Spinal cord (tissue), 10 donors: ENCODE measurements at places on chromosomes 2 and 18.
A peak's percentile ranks its signal among the peaks of the same experiment; 100 is the strongest.

- DNase-seq = no peak
Measured at GRCh38 chr2:54524226-54524991, 68.3 kb downstream of the SPTBN1 start.

GRCh38 chr2:208492069-208492468 is 85.5 kb downstream of the PTH2R start:
- DNase-seq = peak; percentile 34

DNA sequence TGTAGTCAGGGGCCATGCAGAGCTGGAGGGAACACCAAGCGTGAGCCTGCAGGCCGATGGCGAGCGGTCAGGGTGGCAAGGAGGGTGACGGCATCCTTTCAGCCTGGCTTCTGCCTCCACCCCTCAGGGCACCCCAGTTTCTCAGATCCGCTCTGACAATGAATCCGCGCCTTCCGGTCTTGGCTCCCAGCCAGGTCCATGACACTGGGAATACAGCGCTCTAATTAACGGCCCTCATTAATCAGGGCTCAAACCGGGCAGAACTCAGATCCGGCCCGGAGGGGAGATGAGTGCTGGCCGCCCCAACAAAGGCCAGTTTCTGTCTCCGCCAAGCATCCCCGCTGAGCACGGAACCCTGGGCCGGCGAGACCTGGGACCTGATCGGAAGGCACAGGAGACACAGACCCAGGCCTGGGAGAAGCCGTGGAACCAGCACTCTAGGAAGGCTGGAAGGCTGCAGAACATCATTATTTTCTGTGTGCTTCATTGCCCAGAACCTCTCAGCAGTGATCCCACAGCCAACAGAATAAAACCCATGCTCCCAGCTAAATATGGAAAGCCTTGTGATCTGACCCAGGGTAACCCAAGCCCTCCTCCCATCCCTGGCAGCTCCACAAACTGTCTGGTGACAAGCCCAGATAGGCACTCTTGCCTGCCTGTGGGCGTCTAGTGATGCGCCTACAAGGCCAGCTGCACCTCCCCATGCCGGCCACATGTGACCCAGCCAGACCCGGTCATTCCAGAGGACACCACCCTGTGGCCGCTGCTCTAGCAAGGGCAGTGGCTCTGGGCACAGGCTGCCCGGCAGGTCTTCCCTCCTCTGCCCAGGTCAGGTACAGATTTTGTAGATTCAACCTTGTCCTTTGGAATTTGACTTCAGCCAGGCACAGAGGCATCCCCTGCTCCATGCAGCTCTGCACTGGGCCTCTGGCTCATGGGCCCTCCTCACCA is 438.7 kb upstream of the MYT1L start:
- DNase-seq = peak; percentile 39

DNA sequence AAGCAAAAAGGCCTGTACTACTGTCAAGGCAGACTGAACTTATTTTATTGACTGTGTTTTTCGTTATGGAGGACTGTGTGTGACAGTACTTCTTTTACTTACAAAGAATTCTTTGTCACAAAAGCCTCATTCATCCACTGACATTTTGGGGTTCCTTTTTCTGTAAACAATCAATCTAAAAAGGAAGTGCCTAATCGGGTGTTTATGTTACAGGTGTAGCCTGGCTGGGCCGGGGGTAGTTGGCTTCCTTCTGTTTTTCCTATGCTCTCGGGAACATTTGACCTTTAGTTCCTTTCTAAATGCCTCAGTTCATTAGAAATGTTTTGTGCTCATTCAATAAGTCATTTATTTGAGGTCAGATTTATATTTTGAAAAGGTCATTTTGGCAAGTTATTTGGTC is 8.3 kb downstream of the ZCCHC2 start:
- DNase-seq = no peak

- no peak for DNase-seq
Measured at GRCh38 chr2:60958800-60959199, 58.7 kb upstream of the PEX13 start.

DNA sequence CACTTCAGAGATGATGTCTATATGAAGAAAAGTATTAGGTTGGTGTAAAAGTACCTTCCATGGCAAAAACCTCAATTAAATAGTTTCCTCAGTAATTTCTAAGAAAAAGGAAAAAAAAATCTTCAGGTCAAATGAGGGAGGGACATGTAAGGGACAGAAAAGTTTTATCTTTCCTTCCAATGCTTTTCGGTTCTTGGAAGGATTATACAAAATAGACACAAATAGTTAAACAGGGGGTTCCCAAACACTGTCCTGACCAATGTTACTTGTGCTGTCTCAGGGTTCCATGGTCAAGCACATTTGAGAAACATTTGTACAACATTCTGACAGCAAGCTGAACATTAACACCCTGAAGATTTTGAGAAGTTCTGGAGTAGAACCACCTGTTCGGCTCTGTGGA is 22.0 kb downstream of the ERMN start:
- DNase-seq = no peak

GRCh38 chr2:113842919-113843736 is 46.8 kb upstream of the ACTR3 start:
- DNase-seq = no peak

GRCh38 chr18:80037300-80037699 is 3.1 kb downstream of the RBFA start:
- DNase-seq = no peak

GRCh38 chr2:74010087-74010541 is 25.4 kb downstream of the TET3 start:
- peak; percentile 64 for DNase-seq

DNA sequence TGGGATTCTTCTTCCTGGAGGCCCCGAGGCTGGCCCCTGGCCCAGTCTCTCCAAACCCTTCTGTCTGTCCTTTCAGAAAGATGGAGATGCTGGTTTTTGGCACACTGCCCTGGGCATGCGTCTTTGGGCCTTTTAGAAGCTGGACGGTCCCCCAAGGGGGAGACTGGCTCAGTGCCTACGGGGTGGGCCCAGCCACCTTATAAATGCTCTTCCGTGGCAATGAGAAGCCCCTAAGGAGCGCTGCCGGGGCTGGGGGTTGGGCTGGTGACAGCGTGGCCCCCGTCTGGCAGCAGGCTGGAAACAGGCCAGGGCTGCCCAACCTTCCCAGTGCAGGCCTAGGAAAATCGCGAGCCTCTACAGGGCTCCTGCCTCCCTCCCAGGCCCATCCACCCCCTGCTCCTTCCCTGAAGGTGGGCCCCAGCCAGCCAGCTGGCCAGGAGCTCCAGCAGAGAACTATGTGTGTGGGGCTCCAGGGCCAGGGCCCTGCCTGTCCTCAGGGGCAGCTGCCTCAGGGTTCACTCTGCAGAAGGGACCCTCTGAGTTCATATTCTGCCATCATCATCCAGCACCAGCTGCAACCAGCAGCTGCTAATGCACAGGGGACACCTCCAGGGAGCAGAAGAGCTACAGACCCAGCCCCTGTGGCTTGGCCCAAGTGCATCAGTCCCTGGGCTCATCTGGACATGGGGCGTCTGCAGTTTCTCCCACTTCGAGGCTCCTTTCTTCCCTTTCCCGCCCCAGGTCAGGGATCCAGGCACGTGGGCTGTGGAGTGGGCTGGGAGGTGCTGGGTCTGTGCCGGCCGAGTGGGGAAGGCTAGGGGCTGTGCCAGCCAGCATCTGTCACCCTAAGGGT is 107.6 kb upstream of the OTOS start:
- DNase-seq = no peak

DNA sequence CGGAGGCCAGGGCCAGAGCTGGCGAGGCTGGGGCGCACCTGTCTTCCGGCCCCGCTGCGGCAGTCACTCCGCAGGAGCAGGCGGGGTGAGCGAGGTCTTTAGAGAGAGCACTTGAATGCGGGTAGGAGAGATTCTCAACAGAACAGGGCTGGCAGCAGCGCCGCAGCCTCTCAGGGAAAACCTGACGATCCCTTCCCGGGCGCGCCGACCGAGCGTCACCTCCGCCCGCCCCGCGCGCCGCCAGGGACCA is 526 bp downstream of the PRKRA start:
- no peak for DNase-seq

DNA sequence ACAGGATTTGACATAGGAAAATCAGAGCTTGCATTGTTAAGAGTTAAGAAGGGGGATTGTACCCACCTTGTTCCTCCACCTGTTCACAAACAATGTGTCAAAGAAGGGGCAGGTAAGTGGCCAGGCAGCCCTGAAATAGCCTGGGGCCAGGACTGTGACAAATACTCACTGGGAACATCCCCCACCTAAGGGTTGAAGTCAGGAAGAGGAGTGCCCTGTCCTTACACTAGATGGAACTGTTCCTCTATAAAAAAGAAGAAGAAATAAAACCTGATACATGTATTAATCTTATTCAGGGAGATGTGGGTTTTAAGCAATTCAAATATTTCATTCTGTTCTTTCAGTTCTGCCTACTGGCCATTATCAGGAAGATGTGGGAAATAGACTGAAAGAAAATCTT is 41.9 kb downstream of the TACR1 start:
- DNase-seq = no peak

DNA sequence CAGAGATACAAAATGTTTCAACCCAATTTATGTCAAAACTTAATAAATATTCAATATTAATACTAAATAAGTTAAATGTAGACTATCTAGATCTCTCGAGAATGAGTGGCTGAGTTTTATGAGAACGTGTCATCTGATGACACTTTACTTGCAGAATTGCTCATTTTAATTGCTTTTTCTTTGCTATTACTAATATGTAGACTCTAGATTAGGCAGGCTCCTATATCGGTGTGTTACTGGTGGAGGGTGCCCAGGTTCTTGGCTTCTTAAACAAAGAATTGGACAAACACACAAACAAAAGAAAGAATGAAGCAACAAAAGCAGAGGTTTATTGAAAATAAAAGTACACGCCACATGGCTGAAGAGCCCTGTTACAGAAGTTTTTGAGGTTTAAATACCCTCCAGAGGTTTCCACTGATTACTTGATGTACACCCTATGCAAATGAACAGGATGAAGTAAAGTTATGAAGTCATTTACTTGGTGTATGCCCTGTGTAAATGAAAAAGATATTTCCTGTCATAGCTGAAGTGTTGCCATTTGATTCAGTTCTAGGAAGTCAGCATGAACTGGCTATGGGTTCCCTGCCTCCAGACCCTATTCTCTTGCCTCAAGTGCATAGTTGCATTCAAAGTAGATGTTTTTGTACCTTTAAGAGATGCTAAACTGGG is 122.9 kb upstream of the ITGA4 start:
- no peak for DNase-seq

- DNase-seq = peak; percentile 46
Measured at GRCh38 chr18:77207540-77207939, 42.1 kb upstream of the GALR1 start.

DNA sequence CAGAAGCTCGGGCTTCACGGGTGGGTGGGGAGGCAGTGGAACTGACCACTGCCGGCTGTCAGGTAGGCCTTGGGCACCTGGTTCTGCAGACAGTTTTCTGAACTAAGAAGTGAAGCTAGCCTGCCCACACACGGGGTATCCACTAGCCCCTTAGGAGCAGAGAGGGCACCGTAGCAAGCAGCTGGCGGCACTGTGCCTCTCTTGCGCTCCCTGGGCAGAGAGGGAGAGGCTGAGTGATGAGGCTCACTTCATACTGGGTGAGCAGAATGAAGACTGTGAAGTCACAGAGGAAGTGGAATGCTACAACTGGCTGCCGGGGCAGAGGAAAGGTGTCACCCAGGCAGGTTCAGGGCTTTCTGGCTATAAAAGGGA is 753 bp downstream of the ITPRIPL1 start:
- no peak for DNase-seq

DNA sequence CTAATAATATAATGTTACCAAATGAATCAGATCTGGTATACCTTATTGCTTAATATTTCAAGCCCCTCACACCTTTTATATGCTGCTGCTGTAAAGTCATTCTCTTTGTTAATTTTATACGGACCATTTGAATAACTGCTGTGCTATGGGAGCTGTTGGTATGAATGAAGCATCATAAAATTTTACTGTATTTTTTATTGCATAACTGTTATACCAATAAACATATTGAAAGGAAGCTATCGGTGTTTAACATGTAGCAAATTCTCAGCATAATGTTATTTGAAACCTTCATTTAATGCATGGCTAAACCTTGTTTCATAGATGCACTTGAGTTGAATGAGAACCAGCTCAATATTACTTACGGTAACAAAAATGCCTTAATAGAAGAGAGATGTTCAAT is 1040.3 kb downstream of the SOCS6 start:
- no peak for DNase-seq

GRCh38 chr2:123540291-123540690 is 484.8 kb upstream of the CNTNAP5 start:
- DNase-seq = no peak
